ENCODE measurements at places on chromosomes 5 and 9.
A peak's percentile ranks its signal among the peaks of the same experiment; 100 is the strongest.

DNA sequence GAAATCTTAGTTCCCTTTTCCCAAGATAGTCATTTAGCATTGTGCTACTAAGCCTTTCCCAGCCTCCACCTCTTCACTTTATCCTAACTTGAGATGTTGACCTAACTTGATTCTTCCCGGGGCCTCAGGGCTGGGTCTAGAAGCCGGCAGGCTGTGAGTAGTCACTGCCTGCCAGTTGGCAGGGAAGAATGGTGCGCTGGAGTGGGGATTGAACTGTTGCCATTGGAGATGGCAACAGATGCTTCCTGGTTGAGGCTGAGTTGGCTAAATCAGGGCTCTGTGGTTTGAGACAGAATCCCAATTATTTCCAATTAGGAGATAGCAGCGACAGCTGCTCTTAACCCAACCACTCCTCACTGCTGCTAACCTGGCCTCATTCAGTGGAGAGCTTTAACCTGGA, 343.1 kb downstream of the BRINP1 start:
- DNase-seq = peak; percentile 71

DNA sequence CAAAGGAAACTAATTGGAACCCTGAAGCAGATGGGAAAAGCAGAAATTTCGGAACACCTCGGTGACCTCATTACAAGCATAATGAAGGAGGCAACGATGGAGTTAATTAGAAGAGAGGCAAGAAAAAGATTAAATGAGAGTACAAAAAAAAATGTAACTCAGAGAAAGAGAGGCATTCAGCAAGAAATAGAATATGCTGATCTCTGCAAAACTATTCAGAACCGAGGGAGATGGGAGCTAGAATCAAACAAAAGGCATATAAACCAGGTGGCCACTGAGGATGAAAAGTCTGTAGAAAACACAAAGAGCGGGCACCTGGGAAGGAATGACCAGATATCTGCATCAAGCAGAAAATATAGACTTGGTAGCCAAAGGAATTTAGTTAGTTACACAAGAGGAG, 118.9 kb downstream of the CETN3 start:
- no peak for DNase-seq

- no peak for DNase-seq
Observed at GRCh38 chr5:14447958-14448911, 133.4 kb upstream of the OTULINL start.

DNA sequence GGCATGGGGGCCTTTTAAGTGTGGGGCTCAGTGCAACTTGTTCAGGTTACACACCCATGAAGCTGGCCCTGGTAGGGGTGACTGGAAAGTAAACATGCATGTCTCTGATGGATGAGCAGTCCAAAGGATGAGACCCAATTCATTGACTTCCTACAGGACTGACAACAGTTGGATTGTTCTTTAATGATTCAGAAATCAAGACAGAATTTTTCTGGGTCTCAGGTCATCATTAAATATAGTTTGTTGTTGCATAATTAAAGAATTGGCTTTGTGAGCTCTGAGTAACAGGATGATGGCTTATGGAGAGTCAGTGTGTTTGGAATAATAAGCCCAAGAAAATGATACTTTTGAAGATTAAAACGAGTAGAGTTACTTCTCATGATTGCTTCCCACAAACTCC, 604.2 kb upstream of the CLINT1 start:
- peak; percentile 55 for DNase-seq

DNA sequence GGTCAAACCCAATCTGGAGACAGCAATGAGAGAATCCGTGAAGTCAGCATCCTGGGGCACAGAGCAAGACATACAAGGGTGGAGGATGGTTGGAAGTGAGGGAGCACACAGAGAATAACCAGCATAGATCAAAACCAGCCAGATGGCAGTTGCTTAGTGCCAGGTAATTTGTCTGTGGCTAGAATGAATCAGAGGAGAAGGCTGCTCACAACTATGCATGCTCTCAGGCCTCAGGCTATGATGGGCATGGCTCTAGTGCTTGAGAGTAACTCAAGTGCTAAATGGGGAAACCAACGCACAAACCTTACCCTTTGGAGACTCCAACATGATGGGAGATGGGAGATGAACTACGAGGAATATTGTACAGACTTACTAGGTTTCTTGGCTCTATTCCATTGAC, 160.8 kb downstream of the DMRT2 start:
- DNase-seq = peak; percentile 37

Measured in AG08395 (cell line).